ENCODE measurements at places on chromosomes 12 and 14.

DNA sequence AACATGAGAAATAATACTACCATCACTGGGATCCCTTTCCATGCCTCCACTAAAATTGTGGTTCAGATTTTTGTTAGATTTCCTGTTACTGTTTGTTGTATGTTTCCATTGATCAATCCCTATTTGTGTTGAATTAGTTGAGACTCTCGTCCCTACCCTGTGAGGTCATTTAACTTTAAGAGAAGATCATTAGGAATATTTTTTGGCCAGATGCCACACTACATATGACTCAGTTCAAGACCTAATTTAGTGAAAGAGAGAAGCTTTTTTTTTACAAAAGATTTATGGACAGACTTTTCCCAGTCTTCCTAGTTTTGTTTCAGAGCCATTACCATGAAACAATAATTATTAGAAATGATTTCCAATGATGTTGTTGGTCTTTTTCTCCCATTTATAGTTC is 35.5 kb downstream of the CPSF6 start:
- DNase-seq: no peak

- no peak for DNase-seq
These were observed 686 bp downstream of the MCRS1 start for GRCh38 chr12:49567302-49567610.

DNA sequence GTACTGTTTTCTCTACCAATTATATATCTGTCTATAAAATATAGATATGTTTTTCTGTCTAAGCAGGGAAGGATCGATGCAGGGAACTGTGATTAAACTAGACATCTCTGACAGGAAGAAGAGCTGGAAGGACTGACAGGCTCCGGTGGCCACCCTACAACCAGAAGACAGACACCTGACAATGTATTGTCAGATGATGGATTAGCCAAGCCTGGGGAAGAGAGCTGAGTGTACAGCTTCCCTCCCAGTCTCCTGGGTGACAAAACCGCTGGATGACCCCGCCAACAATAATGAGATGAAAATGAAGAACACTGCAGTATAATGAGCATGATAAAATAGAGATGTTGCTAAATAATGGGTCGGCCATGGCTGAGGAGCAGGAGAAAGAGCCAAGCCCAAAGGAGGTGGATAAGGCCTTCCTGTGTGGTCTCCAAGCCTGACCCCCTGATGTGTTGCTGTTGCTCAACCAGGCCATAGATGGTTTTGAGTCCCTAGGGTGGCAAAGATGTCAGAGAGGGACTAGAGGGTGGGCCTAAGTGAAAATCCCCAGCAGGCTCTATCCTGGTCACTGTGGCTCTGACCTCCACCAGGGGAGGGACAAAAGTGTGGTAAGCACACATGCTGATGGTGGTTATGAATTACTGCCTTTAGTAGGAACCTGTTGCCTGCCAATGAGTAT is 28.2 kb downstream of the DHRS2 start:
- DNase-seq: no peak

- DNase-seq: no peak
These were observed 42.6 kb downstream of the TRAF3 start for GRCh38 chr14:102819747-102820330.

- no peak for DNase-seq
These were observed 61.8 kb downstream of the PLBD1 start for GRCh38 chr12:14505626-14506596.

GRCh38 chr12:67704071-67704470 is 55.5 kb downstream of the DYRK2 start:
- DNase-seq: no peak

Data from SHP77 (cell line).